ENCODE measurements at places on chromosomes 5 and 9. TPM values are rescaled to one million over a fixed set of nuclear protein-coding genes. Genes with fewer than 3 reads are reported as not detected.

GRCh38 chr9:137021979-137022661, 5.9 kb downstream of the ABCA2 start:
- peak; percentile 84 for DNase-seq

PLPPR1 gene
- not detected for total RNA-seq

- no peak for DNase-seq
Observed at GRCh38 chr5:13003457-13003856, 941.0 kb downstream of the DNAH5 start.

PCDHAC1 gene
- 7.6 TPM for total RNA-seq

NPR2 gene
- total RNA-seq: 46.1 TPM

DNA sequence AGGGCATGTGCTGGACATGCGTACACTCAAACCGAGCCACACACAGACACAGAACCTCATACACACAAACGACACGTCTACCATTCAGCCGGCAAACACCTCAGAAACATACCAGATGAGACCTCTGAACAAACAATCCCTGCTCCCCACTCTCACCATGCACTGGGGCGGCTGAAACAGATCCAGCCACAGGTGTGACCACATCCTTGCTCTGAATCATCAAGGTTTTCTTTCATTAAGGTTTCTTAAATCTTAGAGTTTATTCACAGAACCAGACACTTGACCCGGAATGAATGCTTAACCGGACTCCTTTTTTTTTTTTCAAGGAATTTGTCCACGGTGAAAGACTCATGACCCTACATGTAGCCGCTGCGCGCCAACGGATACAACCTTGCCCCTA, 26.2 kb downstream of the TERT start:
- DNase-seq: no peak

DNA sequence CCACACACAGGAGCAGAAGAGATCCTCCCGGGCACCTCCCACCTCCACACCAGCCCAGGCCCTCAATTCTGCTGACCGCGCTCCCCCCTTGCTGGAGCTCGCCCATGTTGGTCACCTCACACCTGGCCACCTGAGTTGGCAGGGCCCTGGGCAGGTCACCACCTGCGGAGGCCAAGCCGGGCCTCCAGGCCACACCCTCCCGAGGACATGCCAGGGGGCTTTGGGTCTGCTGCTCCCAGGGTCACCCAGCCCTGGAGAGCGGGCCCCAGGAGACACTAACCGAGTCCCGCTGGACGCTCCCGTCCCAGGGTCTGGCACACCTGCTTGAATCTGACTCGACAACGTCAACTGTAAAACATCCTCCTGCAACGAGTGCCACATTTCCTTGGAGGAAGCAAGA, 2.1 kb downstream of the SOHLH1 start:
- DNase-seq: no peak

- no peak for DNase-seq
Observed at GRCh38 chr5:111010783-111011182, 60.7 kb upstream of the TSLP start.

- DNase-seq: no peak
Observed at GRCh38 chr5:130966990-130967525, 198.0 kb downstream of the HINT1 start.

DNA sequence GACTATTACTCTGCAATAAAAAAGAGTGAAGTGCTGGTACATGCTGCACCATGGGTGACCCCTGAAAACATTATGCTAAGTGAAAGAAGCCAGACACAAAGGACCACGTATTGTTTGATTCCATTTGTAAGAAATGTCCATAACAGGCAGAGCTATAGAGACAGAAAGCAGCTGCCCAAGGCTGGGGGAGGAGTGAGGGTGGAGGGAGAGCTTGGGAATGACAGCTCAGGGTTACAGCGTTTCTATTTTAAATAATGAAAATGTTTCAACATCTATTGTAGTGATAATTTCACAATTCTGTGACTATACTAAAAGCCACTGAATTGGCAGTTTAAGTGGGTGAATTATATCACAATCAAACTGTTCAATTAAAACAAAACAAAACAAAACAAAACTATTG, 81.7 kb downstream of the MYO10 start:
- DNase-seq: no peak

ADGRD2 gene
- not detected for total RNA-seq

DNA sequence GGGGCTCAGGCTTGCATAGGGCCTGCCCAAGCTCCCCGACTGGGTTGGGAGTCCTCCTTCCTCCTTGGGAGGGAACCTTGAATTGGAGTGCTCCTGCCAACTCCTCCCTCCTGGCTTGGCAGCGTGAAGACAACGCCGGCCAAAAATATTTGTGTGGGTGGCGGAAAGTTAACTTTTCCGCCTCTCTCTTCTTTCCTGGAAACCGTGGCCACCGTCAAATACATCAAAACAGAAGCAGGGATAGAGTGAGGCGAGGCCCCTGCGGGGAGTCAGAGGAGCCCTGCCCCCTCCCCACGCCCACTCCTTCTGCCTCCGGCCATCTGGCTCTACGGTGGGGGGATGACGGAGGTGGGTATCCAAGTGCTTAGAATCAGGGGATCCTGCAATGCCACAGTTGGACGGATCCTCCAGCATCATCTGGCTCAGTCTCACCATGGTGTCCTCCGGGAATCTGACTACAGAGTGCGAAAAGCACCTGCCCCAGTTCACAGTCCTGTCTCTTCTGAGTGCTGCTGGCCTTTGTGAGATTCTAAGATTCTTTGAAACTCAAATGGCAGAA, 25.2 kb upstream of the SYNPO start:
- no peak for DNase-seq

PCA3 gene
- not detected for total RNA-seq

LCP2 gene
- total RNA-seq: 43.0 TPM

DNA sequence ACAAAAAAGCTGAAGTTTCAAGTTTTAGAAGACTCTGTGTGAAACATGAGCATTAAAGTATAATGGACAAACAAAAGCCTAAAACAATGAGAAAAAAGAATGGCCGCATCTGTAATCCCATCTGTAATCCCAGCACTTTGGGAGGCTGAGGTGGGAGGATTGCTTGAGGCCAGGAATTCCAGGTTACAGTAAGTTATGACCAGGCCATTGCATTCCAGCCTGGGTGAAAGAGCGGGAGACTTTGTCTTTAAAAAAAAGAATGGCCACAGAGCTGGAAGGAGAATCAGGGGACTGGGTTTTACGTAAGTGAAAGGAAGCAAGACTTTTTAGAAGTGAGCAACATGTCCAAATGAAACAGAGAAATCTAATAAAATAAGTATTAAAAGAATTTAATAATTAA, 2.6 kb upstream of the ATG10 start:
- no peak for DNase-seq

- no peak for DNase-seq
Observed at GRCh38 chr9:68832101-68832500, 127.1 kb downstream of the PIP5K1B start.

DNA sequence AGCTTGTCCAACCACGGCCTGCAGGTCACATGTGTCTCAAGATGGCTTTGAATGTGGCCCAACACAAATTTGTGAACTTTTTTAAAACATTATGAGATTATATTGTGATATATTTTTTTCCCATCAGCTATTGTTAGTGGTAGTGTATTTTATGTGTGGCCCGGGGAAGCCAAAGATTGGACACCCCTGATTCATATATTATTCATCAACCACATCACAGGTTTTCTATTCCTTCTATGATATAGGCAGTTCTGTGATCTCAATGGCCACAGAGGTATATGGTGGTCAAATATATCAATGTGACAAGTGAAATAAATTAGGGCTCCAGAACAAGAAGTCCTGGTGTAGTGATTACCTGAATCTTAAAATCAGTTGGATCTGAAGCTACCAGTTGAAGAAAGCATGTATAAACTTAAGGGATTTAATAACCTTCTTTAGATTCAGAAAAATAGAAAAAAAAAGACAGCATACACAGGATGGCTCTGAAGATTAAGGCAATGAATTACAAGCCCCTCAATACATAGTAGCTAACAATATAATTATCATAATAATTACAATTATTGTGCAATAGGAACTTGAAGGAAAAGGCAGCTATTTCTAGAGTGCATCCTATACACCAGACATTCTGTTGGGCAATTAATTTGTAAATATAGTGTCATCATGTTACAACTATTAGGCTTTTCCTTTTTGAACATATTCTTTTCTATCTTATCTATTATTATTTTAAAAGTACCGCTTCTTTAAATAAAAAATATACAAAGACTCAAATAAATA, 530.4 kb upstream of the PTPRD start:
- DNase-seq: no peak

- no peak for DNase-seq
Observed at GRCh38 chr5:113989913-113990305, 372.0 kb upstream of the KCNN2 start.

NEUROG1 gene
- not detected for total RNA-seq

GRCh38 chr9:137515338-137515724, 34.9 kb downstream of the PNPLA7 start:
- DNase-seq: no peak

DNA sequence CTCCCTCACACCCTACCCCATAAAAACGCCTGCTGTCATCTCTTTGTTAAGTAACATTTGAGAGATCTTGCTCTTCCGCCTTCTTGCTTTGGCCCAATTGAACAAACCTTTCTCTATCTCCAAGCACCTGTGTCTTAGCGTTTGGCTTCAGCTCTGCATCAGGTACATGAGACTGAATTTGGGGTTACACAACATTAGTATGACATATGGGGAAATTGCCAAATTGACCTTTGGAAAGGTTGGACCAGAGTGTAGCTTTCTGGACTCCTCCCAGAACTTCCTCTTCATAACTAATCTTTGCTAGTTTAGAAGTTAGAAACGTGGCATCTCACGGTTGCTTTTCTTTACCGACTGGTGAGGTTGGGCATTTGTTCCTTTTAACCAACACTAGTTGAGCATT, 3.5 kb upstream of the EXOSC3 start:
- DNase-seq: no peak

OR13C3 gene
- total RNA-seq: not detected

DNA sequence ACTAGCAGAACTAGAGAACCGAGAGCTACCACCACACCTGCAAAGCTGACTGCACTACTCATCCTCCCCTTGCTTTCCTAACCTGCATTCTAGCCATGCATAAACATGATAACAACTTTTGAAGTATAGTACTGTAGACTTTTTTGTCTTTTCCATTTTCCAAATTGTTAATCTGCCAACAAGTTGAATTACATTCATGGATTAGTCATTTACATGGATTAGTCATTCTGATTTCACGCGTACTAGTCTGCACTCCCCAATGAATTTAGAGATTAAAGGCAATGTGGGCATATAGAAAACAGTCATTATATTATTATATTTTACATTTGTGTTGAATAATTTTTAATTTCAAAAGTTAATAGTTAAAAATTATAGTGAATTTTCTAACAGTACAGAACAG, 81.4 kb downstream of the EDIL3 start:
- DNase-seq: no peak

BNC2 gene
- total RNA-seq: 21.7 TPM

DNA sequence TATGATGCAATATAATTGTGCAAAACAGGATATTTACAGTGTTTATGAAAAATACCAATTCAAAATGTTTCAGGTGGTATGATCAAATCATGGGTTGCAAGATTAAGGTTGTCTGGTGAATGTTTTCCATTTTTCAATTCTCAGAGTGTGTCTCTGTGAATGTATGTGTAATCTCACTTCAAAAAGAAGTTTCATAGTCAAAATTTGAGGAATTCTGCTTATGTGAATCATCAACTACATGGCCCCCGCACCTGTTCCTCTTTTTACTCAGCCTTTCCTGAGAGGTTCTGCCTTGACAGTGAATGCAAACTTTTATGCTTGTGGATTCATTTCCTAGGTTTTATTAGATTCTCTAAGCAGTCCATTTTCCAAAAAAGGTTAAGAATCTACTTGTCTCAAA, 32.1 kb downstream of the KCTD16 start:
- DNase-seq: no peak

DMRT3 gene
- 0.49 TPM for total RNA-seq

AQP7 gene
- 5.0 TPM for total RNA-seq

- DNase-seq: no peak
Observed at GRCh38 chr5:147406636-147407035, 103.2 kb downstream of the DPYSL3 start.

GRCh38 chr9:87670572-87671264, 55.2 kb upstream of the CTSL start:
- no peak for DNase-seq

DNA sequence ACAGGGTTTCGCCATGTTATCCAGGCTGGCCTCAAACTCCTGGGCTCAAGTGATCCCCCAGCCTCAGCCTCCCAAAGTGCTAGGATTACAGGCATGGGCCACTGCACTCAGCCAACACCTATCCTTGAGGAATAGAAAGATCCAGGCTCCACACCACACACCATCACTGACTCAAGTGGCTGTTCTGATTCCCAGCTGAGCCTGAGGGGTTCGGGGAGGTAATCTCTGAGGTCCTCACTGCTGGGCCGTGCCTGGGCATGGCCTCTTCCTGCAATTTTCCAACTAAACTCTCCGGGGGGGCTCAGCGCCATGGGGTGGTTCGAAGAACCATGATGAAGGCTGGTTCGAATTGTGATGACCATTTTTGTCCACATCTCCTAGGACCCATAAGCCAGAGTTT, 31.0 kb upstream of the IL17B start:
- DNase-seq: no peak

Data from upper lobe of left lung (tissue), 6 donors.